Pancreas (tissue), 10 donors: ENCODE measurements at places on chromosomes 4 and X.

- no peak overlapping the region for H3K27ac ChIP-seq
- H3K4me3 ChIP-seq = no peak overlapping the region
- peaks cover 6% of the 10 kb centered on the region for H3K27me3 ChIP-seq
- H3K4me1 ChIP-seq = no peaks in the 10 kb centered on the region
These were observed 209.6 kb upstream of the MAGEB2 start for GRCh38 chrX:30005813-30006212.

GRCh38 chrX:41837270-41837944 lies 85.9 kb downstream of the CASK start:
- no peak for DNase-seq
- H3K36me3 ChIP-seq = no peaks in the 10 kb centered on the region
- no peaks in the 10 kb centered on the region for H3K27me3 ChIP-seq
- no peak overlapping the region for H3K27ac ChIP-seq
- no peaks in the 10 kb centered on the region for H3K4me1 ChIP-seq
- H3K4me3 ChIP-seq = no peak overlapping the region

GRCh38 chr4:16665942-16666551 lies 232.4 kb downstream of the LDB2 start:
- no peaks in the 10 kb centered on the region for H3K4me1 ChIP-seq
- no peak overlapping the region for H3K4me3 ChIP-seq
- no peaks in the 10 kb centered on the region for H3K36me3 ChIP-seq
- DNase-seq = no peak
- no peak overlapping the region for H3K27ac ChIP-seq

- no peak overlapping the region for H3K27ac ChIP-seq
- H3K27me3 ChIP-seq = no peaks in the 10 kb centered on the region
- no peak for DNase-seq
- H3K4me1 ChIP-seq = no peaks in the 10 kb centered on the region
These were observed 16.1 kb upstream of the SAT1 start for GRCh38 chrX:23766650-23767551.

DNA sequence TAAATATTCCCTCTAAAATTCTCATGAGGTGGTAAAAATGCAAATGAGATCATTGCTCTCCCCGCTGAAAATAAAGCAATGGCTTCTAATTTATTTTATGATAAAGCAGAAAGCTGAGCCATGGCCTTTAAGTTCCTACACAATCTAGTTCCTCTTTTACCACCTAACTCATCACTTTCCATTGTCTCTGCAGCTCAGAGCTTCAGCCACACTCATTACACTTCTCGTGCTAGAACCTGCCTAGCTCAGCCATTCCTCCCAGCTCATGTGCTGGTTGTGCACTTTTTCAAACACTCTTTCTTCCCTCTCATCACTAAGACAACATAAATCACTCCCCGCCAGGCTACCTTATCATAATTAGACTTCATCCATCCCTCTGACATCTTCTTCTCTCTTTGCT lies 1112.1 kb upstream of the PRKX start:
- H3K4me1 ChIP-seq = no peaks in the 10 kb centered on the region
- no peaks in the 10 kb centered on the region for H3K36me3 ChIP-seq
- no peak for DNase-seq
- no peak overlapping the region for H3K27ac ChIP-seq

GRCh38 chrX:41119803-41120202 lies 34.6 kb downstream of the USP9X start:
- DNase-seq = no peak
- H3K27me3 ChIP-seq = no peaks in the 10 kb centered on the region
- H3K36me3 ChIP-seq = no peaks in the 10 kb centered on the region

- no peaks in the 10 kb centered on the region for H3K27me3 ChIP-seq
- DNase-seq = no peak
- H3K4me1 ChIP-seq = no peaks in the 10 kb centered on the region
- no peak overlapping the region for H3K27ac ChIP-seq
- H3K4me3 ChIP-seq = no peak overlapping the region
These were observed 659.6 kb upstream of the INTU start for GRCh38 chr4:126973201-126973600.

GRCh38 chr4:138298431-138298830 lies 56.3 kb upstream of the SLC7A11 start:
- H3K27me3 ChIP-seq = no peaks in the 10 kb centered on the region
- no peak for DNase-seq
- no peaks in the 10 kb centered on the region for H3K4me1 ChIP-seq
- no peak overlapping the region for H3K27ac ChIP-seq

- H3K27me3 ChIP-seq = no peaks in the 10 kb centered on the region
- H3K36me3 ChIP-seq = no peaks in the 10 kb centered on the region
- no peak for DNase-seq
- no peaks in the 10 kb centered on the region for H3K4me1 ChIP-seq
These were observed 436.1 kb downstream of the ANKRD50 start for GRCh38 chr4:124276461-124276860.

GRCh38 chrX:153562546-153562945 lies 36.4 kb downstream of the CCNQ start:
- H3K4me1 ChIP-seq = no peaks in the 10 kb centered on the region
- no peaks in the 10 kb centered on the region for H3K36me3 ChIP-seq
- no peak for DNase-seq
- H3K4me3 ChIP-seq = no peak overlapping the region

DNA sequence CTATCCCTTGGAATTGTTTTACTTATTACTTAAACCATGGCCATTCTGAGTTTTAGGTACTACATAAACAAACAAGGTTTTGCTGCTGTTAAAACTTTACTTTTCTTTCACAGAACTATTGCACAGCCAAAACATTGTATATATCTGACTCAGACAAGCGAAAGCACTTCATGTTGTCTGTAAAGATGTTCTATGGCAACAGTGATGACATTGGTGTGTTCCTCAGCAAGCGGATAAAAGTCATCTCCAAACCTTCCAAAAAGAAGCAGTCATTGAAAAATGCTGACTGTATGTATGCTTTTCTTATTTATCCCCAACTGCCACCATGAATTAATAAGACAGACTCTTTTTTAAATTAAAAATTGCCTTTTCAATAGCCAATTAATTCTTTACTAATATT lies 69.8 kb downstream of the CCKAR start:
- H3K4me1 ChIP-seq = peaks cover 33% of the 10 kb centered on the region
- no peaks in the 10 kb centered on the region for H3K27me3 ChIP-seq

DNA sequence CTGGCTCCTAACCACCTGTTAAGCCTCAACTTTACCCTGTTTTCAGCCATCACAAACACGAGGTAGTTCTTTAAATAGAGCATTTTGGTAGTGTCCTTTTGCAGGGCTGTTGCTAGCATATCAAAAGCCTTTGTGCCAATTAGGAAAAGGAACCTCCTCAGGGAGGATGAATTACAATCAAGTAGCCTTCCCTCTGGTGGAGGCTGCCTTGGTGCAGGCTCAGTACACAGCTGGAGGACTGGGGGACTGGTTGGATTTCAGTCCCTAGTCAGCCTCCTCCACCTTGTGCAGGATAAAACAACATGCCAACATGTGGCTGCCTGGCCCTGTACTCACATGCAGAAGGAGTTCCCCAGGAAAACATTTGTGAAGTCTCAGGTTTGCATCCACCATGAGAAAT lies 53.1 kb downstream of the RASGEF1B start:
- H3K4me1 ChIP-seq = no peaks in the 10 kb centered on the region
- H3K27ac ChIP-seq = no peak overlapping the region
- DNase-seq = no peak
- no peaks in the 10 kb centered on the region for H3K27me3 ChIP-seq
- no peaks in the 10 kb centered on the region for H3K36me3 ChIP-seq

- H3K27ac ChIP-seq = no peak overlapping the region
- DNase-seq = no peak
- peaks cover 14% of the 10 kb centered on the region for H3K4me1 ChIP-seq
- H3K36me3 ChIP-seq = peaks cover 37% of the 10 kb centered on the region
- no peaks in the 10 kb centered on the region for H3K27me3 ChIP-seq
- no peak overlapping the region for H3K4me3 ChIP-seq
These were observed 4.2 kb downstream of the RPS4X start for GRCh38 chrX:72272868-72273267.

DNA sequence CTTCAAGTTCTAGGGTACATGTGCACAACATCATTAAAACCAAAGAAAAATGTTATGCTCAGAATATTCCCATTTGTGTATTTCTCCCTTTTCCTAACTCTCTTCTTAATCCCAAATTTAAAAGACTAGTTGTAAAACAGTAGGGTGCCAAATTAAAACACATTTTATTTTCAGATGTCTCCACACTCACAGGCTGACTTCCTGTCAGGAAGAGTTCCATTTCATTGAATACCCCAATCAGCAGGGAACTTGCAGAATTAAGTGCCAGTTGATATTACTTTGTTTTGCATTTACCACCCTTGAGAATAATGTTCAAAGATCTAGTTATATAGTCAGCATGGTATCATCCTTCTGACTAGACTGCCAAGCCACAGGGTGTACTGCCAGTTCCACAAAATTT lies 207.9 kb downstream of the MAB21L2 start:
- no peak for DNase-seq
- H3K27ac ChIP-seq = no peak overlapping the region
- no peak overlapping the region for H3K4me3 ChIP-seq
- no peaks in the 10 kb centered on the region for H3K4me1 ChIP-seq

- no peak overlapping the region for H3K27ac ChIP-seq
- no peak overlapping the region for H3K4me3 ChIP-seq
- peaks cover 4% of the 10 kb centered on the region for H3K36me3 ChIP-seq
- H3K27me3 ChIP-seq = no peaks in the 10 kb centered on the region
- no peaks in the 10 kb centered on the region for H3K4me1 ChIP-seq
These were observed 11.0 kb downstream of the PGM2 start for GRCh38 chr4:37837446-37837845.

GRCh38 chrX:17552044-17552650 lies 177.1 kb downstream of the NHS start:
- no peak overlapping the region for H3K4me3 ChIP-seq
- H3K27me3 ChIP-seq = no peaks in the 10 kb centered on the region
- no peak for DNase-seq
- H3K27ac ChIP-seq = no peak overlapping the region
- H3K4me1 ChIP-seq = no peaks in the 10 kb centered on the region

DNA sequence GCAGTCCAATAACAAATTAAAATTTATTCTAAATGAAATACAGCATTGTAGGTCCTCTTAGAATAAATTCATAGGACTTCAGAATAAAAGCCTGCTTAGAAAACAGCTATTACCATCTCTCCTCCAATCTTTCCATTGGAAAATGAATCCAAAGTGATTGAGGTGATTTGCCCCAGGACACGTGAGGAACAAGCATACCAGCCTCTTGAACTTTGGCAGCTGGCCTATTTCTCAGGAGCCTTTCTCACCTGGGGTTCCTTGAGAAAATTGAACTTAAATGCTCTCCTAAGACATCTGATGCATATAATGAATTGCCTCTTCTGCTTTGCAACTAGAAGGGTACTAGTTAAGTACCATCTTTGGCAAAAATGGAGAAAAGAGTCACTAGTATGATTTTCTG lies 13.5 kb downstream of the ARHGAP24 start:
- peaks cover 14% of the 10 kb centered on the region for H3K4me1 ChIP-seq
- H3K4me3 ChIP-seq = no peak overlapping the region
- no peak for DNase-seq
- no peaks in the 10 kb centered on the region for H3K36me3 ChIP-seq
- H3K27me3 ChIP-seq = no peaks in the 10 kb centered on the region
- no peak overlapping the region for H3K27ac ChIP-seq

DNA sequence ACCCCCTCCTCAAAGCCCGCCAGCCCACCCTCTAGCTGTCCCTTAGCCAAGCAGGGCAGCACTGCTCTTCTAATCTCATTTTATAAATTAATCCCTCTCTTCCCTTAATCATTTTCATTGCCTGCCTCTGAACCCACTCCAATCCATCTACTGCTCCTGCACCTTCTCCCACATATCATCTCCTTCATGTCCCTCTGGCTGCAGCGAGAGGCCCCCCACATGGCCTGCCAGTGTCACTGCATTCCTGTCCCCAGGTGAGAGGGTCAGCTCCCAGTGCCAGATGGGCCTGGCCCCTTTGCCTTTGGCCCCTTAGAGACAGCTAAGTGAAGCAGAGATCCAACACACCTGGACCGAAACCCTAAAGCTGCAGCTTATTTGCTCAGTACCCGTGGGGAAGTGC lies 79.4 kb downstream of the PJA1 start:
- H3K36me3 ChIP-seq = no peaks in the 10 kb centered on the region
- no peak overlapping the region for H3K27ac ChIP-seq
- H3K4me3 ChIP-seq = no peak overlapping the region
- H3K27me3 ChIP-seq = no peaks in the 10 kb centered on the region

DNA sequence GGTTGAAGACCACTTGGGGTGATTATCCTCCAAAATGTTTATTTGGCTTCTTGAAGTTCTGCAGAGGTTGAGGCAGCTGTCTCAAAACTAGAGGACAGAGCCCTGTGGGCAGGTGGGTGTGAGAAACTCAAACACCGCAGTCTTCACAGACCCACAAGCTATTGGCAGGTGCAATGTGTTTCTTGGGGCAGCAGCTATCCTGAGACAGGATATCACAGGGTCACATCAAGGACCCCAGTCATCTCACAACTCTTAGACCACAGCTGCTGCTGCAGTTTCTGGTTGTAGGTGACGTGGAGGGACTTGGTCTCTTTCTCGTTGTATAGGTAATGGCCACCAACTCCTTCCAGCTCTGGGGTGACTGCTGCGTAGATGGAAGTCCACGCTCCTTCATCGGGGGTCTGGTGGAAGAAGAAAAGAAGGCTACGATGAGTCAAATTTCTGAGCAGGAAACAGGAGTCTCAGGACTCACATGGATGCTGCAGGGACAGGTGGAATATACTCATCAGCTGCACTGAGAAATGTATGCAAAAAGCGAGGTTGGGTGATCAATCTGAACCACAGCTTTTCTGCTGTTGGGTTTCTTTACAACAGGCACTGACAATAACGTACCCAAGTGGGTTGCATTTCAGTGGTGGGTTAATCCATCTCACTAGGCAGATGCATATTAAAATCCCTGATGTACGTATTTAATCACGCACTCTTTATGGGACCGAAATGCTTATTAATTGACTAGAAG lies 279.8 kb downstream of the DHRSX start:
- no peaks in the 10 kb centered on the region for H3K4me1 ChIP-seq
- no peaks in the 10 kb centered on the region for H3K27me3 ChIP-seq
- no peak overlapping the region for H3K4me3 ChIP-seq
- no peak overlapping the region for H3K27ac ChIP-seq
- DNase-seq = no peak
- H3K36me3 ChIP-seq = peaks cover 2% of the 10 kb centered on the region

DNA sequence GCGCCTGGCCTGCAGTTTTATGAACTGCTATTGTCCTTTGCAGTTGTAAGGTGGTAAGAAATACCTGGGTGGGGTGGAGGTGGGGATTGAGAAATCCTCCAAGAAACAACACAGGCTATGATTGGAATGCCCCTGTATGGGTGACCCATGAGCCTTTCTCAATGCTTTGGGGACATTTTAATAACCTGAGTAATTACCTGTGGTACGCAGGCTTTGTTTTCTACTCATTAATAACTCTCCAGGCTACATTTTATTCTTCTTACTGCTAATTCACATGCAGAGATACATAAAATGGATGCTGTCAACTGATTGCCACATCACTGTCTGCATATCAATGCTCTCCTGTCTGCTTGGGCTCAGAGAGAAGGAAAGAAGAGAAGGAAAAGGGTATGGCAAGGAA lies 41.8 kb downstream of the PHEX start:
- H3K36me3 ChIP-seq = no peaks in the 10 kb centered on the region
- H3K4me1 ChIP-seq = no peaks in the 10 kb centered on the region
- no peak overlapping the region for H3K27ac ChIP-seq
- H3K4me3 ChIP-seq = no peak overlapping the region
- no peak for DNase-seq
